Memory B cell (primary cell): ENCODE measurements at places on chromosomes 7 and 10.

GRCh38 chr10:132607961-132608495 lies 70.4 kb downstream of the INPP5A start:
- peaks cover 33% of the 10 kb centered on the region for H3K4me1 ChIP-seq
- no peak overlapping the region for H3K4me3 ChIP-seq
- H3K36me3 ChIP-seq, result peaks cover 12% of the 10 kb centered on the region
- H3K27me3 ChIP-seq, result no peaks in the 10 kb centered on the region
- DNase-seq, result no peak
- H3K27ac ChIP-seq, result no peak overlapping the region

GRCh38 chr7:156496363-156496769 lies 144.2 kb upstream of the RNF32 start:
- no peaks in the 10 kb centered on the region for H3K36me3 ChIP-seq
- no peak for DNase-seq
- H3K4me3 ChIP-seq, result no peak overlapping the region
- no peak overlapping the region for H3K27ac ChIP-seq
- H3K4me1 ChIP-seq, result peaks cover 2% of the 10 kb centered on the region

- DNase-seq, result no peak
- H3K27me3 ChIP-seq, result no peaks in the 10 kb centered on the region
- no peaks in the 10 kb centered on the region for H3K36me3 ChIP-seq
- no peaks in the 10 kb centered on the region for H3K4me1 ChIP-seq
- no peak overlapping the region for H3K4me3 ChIP-seq
Observed at GRCh38 chr7:11430112-11430511, 401.9 kb downstream of the THSD7A start.

DNA sequence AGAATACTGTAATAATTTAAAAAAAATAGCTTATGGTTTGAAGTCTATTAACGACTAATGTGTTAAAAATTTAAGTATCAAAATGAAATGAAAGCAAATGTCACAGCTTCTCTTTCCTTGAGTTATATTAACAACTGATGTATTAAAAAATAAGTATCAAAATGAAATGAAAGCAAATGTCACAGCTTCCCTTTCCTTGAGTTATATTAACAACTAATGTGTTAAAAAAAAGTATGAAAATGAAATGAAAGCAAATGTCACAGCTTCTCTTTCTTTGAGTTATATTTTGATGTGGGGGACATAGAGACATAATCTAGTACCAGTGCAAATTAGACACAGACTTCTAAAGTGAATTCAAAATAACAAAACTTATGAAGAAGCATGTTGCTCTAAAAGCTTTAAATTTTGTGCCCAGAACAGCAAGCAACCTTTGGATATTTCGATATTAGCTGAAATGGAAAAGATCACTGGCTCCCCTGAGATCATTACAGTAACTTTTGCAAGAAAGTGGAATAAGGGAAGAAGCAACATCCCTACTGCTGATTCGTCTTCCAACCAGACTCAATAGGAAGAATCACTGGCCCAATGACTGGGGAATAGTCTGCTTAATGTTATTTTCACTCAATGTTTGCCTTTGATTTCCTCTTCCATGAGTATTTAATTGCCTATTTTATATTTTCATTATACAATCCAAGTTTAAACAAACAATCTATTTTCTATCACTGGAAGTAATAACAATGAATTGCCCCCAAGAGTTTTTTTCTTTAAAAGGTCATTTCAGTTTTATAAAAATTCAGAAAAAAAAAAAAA lies 8.0 kb downstream of the SKAP2 start:
- no peak overlapping the region for H3K4me3 ChIP-seq
- DNase-seq, result no peak
- peaks cover 5% of the 10 kb centered on the region for H3K36me3 ChIP-seq
- H3K27me3 ChIP-seq, result no peaks in the 10 kb centered on the region
- H3K27ac ChIP-seq, result no peak overlapping the region

DNA sequence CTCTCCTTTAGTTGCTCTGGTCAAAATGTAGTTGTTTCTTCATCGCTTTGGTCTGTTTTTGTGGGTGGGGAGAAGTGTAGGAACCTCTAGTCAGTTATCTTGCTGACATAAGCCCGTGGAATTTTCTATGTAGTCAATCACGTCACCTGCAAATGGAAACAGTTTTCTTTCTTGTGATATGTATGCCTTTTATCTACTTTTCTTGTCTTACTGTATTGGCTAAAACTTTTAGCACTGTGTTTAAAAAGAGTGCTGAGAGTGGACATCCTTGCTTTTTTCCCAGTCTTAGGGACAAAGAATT lies 42.3 kb downstream of the AKR1E2 start:
- no peak overlapping the region for H3K27ac ChIP-seq
- DNase-seq, result no peak
- H3K4me1 ChIP-seq, result no peaks in the 10 kb centered on the region
- H3K4me3 ChIP-seq, result no peak overlapping the region
- H3K27me3 ChIP-seq, result peaks cover 3% of the 10 kb centered on the region

DNA sequence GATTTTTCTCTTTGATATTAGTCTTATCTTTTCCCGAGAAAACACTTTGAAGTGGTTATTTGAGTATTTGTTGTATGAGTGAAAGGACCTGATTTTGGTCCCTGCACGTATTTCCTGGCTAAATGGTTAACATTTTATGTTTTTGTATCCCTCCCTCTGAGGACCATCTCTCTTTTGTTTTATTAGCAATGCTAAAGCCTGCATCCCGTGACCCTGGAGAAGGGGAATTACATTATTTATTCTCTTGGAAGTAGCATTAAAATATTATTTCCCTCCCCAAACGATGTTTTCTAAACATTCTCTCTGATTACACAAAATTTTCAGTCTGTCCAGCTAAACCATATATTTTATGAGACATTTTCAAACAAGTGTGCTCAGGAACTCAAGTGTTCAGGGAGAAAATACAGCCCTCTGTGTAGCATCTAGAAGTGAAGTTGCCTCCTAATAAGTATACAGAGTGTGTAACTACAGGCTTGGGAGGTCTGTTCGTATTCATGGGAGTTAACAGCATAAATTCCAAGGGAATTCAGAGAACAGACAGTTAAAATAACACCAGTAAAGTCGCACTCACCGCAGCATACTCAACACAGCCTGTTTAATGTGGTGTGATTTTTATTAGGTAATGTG lies 163.8 kb upstream of the NPVF start:
- DNase-seq, result no peak
- peaks cover 9% of the 10 kb centered on the region for H3K27me3 ChIP-seq
- peaks cover 2% of the 10 kb centered on the region for H3K4me1 ChIP-seq
- H3K36me3 ChIP-seq, result no peaks in the 10 kb centered on the region

GRCh38 chr10:23755556-23755955 lies 316.7 kb downstream of the OTUD1 start:
- H3K4me1 ChIP-seq, result no peaks in the 10 kb centered on the region
- no peak overlapping the region for H3K27ac ChIP-seq
- no peaks in the 10 kb centered on the region for H3K36me3 ChIP-seq
- H3K27me3 ChIP-seq, result peaks cover 3% of the 10 kb centered on the region

DNA sequence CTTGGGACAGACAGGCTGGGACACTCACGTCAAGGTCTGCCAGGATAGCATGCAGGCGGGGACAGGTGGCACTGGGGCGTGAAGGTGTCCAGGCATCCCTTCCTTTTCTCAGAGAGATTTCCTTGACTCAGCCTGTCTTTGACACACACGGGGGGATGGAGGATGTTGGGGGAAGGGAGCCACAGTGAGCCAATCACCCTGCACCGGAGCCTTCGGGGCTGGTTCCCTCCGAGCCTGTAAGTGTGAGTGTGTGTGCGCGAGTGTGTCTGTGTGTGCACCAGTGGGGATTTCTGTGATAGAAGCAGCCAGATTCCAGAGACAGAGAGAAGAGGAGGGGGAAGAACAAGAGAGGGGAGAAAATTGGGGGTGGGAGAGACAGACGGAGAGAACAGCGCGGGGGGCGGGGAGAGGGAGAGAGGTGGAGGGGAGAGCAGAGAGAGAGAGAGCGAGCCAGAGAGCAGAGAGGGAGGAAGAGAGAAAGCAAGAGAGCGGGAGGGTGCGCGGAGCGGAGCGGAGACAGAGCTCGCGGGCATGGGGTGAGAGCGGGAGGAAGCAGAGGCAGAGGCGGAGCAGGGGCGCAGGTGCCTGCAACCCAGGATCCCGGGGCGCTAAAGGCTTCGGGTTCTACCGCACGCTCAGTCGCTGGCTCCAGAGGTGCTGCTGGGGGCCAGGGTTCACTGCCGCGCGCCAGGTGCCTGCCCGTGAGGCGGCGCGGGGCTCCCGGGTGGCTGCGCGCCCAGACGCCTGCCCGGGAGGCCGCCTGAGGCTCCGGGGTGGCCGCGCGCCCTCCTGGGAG lies 466 bp upstream of the GPR26 start:
- DNase-seq, result no peak
- no peak overlapping the region for H3K4me3 ChIP-seq
- no peak overlapping the region for H3K27ac ChIP-seq
- no peaks in the 10 kb centered on the region for H3K4me1 ChIP-seq
- peaks cover 3% of the 10 kb centered on the region for H3K36me3 ChIP-seq

DNA sequence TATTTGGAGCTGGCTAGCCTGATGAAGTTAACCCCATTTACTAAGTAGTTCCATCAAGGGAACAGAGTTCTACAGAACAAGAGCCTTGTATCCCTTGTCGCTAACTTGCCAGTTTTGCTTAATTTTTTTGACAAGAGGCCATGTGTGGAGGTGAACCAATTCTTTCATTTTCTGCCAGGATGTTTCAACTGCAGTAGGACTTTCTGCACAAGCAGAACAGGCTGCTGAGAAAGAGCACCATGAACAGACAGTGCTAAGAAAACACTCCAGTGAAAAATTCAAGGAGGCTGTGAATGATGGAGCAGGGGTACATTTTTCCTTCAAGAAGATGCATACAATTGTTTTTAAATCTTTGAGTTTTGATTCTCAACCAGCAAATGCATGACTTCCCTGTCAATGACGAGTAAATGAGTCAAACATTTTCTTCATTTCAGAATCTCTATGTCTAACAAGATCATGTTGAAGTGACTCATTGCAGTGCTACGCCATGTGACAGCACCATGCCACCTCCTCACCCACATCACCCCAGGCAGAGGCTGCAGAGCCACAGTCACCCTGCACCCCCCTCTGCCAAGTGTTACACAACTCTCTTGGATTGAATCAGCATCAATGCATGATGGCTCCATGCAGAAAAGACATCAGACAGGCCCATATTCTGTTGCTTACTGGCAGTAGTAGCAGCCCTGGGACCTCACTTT lies 193.1 kb downstream of the COBL start:
- DNase-seq, result no peak
- H3K27ac ChIP-seq, result no peak overlapping the region
- no peaks in the 10 kb centered on the region for H3K4me1 ChIP-seq
- H3K4me3 ChIP-seq, result no peak overlapping the region
- no peaks in the 10 kb centered on the region for H3K36me3 ChIP-seq
